ENCODE measurements at places on chromosomes 5 and 9.

- no peak for DNase-seq
These were observed 240.5 kb upstream of the DAB2 start for GRCh38 chr5:39665328-39665727.

GRCh38 chr9:38026021-38026809 is 42.8 kb downstream of the SHB start:
- peak; percentile 89 for DNase-seq

DNA sequence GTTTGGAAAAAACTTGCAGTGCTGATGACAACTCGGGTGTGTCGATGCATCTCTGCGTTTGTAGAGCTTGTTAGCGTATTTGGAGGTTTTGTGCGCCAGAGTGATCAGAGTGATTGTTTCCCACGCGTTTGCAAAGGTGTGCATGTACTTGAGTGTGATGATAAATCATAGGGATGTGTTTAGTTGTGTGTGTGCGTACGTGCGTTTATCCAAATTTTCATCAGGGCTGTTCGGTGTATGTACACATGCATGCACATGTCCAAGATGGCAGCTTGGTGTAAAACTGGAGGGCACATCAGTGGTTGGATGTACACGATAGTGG is 248 bp upstream of the C1QTNF2 start:
- DNase-seq: no peak

DNA sequence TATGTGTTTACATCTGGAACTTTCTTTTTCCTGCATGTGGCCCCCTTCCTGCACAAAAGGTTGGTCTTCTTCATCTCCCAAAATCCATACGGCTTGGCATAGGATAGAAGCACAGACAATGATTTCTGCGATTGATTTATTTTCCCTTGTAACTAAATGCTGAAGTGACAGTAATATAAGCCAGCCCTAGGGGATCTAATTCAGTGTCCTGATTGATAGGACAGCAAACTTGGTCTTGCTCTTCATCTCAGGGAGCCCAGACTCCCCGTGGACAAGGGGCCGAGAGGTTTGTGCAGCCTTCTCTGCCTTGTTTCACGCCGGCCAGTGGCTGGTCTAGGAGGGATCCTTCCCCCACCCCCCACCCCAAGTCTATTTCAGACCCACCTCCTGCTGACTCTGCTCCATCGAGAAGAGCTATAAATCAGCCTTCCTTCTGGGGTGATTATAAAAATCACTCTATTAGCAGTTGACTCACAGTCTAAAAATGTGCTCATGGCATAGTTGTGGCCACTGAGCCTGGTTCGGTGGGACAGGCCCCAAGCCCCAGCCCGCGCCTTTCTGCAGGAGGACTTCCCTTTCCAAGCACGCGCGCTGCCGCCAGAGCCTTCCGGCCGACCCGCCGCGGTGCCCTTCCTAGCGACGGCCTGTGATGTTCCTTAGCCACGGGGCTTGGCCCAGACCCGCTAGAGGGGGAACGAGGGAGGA is 89.8 kb upstream of the COL5A1 start:
- peak; percentile 88 for DNase-seq

GRCh38 chr5:53481887-53482716 is 1.7 kb downstream of the FST start:
- DNase-seq: peak; percentile 97
